ENCODE measurements at places on chromosomes 3 and 15.

GRCh38 chr3:116256843-116257485 is 188.3 kb downstream of the LSAMP start:
- DNase-seq = no peak

GRCh38 chr3:74315291-74315690 is 299.2 kb downstream of the CNTN3 start:
- DNase-seq = no peak

DNA sequence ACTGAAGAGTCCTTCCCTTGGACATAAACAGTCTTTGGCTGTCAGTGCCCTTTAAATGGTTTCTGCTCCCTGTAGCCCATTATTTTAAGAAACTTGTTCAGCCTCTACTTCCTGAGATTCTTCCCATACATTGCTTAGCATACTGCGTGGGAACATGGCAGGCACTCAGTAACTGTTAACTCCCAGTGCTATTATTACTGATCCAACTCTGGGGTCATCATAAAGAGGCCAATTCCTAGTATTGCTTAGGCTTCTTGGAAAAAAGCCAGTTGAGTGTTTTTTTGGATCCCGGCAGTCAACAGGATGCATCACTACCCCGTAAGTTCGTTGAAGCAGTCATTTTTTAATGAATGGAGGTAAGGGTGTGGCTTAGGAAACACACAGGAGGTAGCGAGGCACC is 206.2 kb upstream of the ADAMTS9 start:
- DNase-seq = no peak

- no peak for DNase-seq
These were observed 34.2 kb downstream of the IDH2 start for GRCh38 chr15:90067953-90068606.

DNA sequence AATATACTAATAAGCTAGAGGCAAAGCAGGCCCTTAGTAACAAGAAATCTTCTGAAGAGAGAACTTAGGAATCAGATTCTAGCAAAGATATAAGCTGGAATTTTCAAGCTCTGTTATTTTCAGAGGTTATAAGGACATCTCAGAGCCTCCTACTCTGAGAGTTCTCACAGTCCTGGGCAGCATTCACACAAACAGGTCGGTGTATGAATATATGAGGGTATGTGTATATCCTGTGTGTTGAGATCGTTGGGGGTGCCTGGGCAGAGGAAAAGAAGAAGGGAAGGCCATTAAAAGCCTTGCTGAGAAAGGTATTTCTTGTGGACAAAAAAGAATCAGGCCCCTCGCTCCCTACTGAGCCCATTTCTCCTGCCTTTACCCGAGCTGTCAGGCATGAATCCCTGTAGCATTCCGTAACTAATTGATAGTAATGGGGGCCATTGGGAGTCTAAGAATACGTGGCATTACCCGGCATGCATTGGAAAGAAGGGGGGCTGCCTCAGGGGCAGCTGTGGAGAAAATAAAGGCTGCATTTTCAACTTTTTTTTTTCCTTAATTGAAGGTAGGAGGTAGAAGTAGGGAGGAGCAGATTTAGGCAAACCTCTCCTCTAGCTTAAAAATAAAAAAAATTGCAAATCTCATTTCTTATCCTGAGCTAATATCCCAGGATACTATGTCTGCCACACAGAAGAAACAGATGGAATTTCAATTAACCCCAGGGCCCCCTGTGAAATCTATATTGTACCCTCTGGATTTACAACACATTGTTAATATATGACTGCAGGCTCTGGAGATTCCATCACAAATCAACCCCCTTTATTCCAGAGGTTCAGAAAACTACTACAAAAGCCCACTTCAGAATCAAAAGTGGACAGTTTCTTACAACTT is 103.8 kb downstream of the GTPBP8 start:
- no peak for DNase-seq

DNA sequence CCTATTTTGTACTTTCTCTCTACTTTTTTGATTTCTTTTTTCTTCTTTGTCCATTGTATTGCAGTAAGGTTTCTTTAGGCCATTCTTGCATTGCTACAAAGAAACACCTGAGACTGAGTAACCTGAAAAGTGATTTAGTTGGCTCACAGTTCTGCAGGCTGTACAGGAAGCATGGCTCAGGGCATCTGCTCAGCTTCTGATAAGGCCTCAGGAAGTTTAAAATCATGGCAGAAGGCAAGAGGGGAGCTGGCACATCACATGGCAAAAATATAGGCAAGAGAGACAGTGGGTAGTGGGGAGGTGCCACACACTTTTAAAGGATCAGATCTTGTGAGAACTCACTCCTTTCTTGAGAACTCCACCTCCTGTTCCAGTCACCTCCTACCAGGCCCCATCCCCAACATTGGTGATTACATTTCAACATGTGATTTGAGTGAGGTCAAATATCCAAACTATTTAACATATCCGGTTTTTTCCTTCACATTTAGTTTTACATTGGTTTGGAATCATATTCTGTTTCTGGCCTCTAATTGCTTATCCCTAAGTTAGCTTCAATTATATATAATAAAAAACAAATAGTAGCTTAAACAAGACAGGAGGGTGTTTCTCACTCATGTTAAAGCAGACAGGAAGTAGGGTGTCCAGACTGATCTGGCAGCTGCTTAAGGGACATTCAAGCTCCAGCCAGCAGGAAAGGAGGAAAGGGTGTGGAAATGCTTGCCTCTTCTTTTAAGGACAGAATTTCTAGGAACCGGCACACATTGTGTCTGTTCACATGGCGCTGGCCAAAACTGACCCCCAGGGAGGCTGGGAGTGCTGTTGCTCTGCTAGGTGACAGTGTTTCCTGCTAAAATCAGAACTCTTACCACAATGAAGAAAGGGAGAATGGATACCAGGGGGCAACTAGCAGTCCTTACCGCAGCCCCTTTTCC is 28.8 kb upstream of the SKOR1 start:
- DNase-seq = no peak

GRCh38 chr15:52102463-52102862 is 10.1 kb downstream of the BCL2L10 start:
- DNase-seq = no peak

- no peak for DNase-seq
These were observed 480.5 kb downstream of the OTOL1 start for GRCh38 chr3:161977063-161977462.
